ENCODE measurements at places on chromosomes 6 and 20.

- peak; percentile 49 for DNase-seq
Measured at GRCh38 chr6:89311853-89312531, 3.1 kb downstream of the GABRR2 start.

GRCh38 chr6:116010790-116011401, 49.8 kb downstream of the FRK start:
- peak; percentile 60 for DNase-seq

DNA sequence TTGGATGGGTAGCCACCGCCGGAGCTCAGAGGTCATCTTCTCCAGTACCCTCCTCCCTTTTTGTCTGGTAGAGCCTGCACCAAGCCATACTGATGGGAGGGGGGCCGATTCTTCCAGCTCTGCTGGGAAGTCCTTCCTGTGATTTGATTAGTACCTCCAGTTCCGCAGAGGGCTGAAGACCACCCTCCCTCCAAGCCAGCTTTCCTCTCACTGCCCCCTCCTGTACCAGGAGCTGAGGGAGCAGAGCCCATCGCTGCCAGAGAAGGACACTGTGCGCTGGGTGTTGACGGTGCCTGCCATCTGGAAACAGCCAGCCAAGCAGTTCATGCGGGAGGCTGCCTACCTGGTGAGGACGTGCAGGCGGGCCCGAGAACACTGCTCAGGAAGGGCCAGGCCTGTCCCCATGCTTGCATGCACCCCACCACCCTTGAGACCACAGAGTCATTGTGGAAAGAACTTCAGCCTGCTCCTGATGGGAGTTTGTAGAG, 13.2 kb downstream of the HSPA12B start:
- DNase-seq = no peak

- DNase-seq = no peak
Measured at GRCh38 chr20:19929481-19930145, 87.5 kb upstream of the NAA20 start.

- DNase-seq = no peak
Measured at GRCh38 chr6:133101790-133102189, 139.4 kb upstream of the EYA4 start.

DNA sequence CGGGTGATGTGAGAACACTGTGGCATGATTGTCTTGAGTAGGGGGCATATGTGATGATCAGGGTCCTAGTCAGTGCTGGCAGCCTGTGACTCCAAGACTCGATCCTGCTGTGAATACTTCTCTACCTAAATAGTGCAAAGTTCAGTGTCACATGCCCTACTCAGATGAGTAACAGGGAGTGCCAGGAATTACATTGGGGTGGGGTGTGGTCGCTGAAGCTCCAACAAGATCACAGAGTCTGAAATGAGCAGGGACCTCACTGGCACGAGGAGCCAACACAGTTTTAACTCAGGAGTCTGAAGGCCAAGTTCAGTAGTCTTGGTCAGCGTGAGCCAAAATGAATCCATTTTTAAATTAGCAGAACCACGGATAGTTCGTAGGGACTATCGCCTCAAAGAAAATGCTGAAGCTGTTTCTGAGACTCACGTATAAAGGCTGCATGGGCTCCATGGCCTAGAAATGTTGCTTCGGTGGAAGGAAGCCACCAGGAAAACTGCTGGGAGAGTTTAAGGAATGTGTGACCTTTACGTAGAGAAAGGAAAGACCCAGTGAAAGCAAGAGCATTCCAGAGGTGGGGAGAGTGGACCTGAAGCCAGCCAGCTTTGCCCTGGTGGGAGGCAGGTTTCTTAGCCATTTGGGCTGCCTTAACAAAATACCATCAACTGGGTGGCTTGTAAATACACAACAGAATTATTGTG, 72.2 kb downstream of the RPP40 start:
- no peak for DNase-seq

DNA sequence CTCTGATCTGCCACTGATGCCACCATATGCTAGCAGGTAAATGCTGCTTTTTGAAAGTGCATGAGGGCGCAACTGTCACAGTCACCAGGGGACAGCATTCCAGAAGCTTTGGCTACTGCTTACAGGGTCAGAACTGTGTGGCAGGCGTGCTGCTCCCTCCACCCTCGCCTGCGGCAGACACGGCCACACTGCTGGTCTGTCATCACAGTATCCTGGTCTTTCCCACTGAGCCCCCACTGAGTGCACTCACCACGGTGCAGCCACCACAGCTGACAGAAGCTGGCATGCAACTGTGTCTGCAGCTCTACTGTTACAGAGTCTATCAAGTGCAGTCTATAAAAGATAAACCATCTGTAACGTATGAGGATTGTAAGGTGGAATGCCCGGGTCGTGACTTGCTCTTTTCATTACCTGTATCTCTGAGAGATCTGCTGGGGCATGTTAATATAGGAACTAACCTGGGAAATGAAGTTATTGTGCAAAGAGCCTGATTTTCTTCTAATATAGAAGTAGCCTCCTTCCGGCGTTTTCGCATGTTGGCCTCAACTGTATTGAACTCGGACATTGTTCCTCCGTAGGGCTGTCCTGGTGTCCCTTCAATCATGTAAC, 24.5 kb downstream of the GCLC start:
- DNase-seq = no peak

GRCh38 chr6:138608896-138609295, 109.6 kb upstream of the NHSL1 start:
- no peak for DNase-seq

DNA sequence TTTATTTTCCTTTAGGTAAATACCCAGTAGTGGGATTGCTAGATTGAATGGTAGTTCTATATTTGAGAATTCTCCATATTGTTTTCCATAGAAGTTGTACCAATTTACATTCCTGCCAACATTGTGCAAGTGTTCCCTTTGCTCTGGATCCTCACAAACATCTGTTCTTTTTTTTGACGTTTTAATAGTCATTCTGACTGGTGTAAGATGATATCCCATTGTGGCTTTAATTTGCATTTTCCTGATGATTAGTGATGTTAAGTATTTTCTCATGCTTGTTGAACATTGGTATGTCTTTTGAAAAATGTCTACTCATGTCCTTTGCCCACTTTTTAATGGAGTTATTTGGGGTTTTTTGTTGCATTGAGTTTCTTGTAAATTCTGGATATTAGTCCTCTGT, 85.6 kb downstream of the UBE3D start:
- no peak for DNase-seq

GRCh38 chr20:37494796-37495195, 26.3 kb upstream of the NNAT start:
- no peak for DNase-seq

- no peak for DNase-seq
Measured at GRCh38 chr20:48791666-48792071, 36.1 kb downstream of the PREX1 start.

DNA sequence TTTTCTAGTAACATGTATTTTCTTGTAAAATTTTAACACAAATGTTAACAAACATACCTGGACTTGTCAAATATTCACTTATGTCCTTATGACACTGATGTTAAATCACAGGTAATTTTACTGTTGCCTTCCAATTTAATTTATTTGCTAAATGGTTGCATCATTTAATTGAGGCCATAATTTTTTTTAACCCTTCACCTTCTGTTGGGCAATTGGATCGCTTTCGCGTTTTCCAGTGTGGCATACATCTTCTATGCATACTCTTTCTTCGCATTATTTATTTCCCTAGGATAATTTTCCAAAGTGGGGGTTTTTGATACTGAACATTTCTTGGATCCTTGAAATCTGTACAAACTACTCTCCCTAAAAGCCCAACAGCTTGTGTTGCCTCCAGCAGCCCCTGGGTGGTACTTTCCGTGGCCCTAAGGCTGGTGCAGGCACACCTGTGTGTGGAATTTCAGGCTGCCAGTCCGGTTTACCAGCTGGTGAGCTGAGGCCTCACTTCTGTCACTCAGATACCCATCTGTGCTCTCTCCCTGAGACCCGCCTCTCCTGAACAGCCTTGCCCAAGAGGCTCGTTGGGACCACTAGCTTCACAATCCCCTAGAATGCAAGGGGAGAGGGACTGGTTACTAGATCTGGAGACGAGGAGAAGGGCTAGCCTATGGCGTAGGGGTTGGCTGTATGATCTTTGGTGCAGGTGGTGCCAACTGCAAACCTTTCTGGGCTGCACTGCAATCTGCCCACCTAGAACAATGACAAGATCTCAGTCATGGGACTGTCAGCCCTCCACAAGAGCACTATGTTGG, 11.2 kb upstream of the C20orf144 start:
- DNase-seq = no peak

All from nephron progenitor cell (in vitro differentiated cells).